Suprapubic skin (tissue), 4 donors: ENCODE measurements at places on chromosomes 5 and 9.

GRCh38 chr5:159316519-159317383 is 13.5 kb downstream of the IL12B start:
- no peak for DNase-seq

DNA sequence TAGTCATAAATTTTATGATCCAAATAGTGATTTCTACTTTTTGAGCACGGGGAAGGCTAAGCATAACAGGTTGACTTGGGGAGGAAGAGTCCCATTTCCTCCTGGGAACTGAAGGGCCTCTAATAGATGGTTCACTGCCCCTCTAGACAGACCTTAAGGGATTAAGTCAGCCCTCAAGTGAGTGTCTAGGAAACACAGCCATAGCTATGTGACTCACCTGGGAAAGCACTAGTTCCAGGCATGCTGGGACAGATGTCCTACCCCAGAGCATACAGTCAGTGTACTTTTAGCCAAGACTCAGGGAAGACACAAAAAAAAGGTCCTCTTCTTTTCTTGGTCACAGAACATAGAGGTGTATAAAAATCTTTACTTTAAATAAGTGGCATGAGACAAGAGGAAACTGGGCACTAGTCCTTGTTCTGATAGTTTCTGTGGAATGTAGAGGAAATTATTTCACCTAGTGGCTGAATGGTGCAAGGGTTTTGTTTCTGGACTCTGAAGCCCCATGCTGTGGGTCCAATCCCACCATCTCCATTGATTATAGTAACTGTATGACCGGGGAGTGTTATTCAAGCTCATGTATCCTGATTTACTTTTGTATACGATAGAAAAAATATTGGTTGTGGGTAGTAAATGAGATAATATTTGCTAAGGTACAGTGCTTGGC is 86.0 kb downstream of the NREP start:
- DNase-seq: no peak

- no peak for DNase-seq
Measured at GRCh38 chr9:93893194-93893593, 62.0 kb downstream of the BARX1 start.

GRCh38 chr5:140106101-140106500 is 7.8 kb upstream of the PURA start:
- DNase-seq: no peak

DNA sequence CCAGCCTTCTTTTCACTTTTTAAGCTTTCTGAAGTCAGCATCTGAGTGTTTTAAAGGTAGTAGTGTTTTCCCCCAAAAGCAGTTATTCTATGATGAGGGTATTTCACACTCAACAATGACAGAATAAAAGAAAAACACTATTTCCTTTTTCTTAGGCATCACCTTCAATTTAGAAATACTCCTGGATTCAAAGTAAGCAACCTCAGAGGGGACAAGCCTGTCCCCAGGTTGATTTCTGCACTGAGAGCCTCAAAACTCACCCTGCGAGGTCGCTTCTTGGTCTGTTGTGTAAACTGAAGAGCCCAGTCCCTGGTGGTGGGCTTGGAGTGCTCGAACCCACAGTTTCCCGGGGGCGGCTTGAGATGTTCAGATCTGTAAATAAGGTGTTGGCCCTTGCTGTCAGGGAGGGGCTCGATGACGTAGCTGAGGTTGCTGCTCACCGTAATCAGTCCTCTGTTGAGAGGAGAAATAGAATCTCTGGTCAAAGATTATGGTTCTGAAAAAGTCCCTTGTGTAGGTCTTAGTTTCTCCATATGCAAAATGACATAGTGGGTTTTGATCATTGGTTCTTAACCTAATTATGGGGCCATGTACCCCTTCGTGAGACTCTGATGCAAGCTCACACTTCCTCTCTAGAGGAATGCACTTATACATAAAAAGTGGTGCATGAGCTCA is 55.9 kb downstream of the ADAM19 start:
- DNase-seq: no peak

- no peak for DNase-seq
Measured at GRCh38 chr9:90539286-90539685, 103.3 kb downstream of the DIRAS2 start.

GRCh38 chr5:108749128-108749861 is 1.6 kb downstream of the FER start:
- DNase-seq: peak; percentile 87

DNA sequence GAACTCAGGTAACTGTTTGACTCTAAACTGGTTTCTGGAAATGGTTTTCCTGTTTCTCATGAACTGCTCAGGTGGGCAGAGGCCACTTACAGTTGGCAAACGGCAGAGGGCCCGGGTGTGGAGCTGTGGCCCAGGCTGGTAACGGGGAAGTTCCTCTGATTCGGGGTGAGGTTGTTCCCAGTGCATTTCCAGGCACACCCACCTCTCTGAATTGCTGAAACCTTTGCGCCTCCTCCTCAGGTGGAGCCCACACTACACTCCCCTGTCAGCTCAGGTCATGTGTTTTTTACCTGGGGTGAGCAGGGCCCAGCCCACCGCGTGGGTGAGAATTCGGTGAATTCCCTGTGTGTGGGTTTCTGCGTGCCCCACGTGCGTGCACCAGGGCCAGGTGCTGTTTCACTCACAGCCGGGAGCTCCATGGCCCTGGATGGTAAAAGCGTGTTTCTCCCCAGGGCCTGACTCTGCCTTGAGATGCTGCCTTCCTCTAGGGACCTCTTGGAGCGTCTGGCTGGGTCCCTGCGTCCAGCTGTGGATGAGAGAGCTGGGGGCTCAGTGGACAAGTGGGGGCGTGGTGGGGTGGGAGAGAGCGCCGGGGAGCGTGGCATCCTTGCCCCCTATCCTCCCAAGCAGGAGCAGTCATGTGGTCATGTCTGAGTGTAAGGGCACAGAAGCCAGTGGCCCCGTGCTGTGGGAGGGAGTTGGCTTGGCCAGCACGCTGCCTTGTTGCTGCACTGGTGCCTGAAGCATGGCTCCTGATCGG is 33.5 kb upstream of the LPCAT1 start:
- DNase-seq: no peak

- DNase-seq: no peak
Measured at GRCh38 chr5:73415617-73416016, 33.0 kb downstream of the FOXD1 start.

DNA sequence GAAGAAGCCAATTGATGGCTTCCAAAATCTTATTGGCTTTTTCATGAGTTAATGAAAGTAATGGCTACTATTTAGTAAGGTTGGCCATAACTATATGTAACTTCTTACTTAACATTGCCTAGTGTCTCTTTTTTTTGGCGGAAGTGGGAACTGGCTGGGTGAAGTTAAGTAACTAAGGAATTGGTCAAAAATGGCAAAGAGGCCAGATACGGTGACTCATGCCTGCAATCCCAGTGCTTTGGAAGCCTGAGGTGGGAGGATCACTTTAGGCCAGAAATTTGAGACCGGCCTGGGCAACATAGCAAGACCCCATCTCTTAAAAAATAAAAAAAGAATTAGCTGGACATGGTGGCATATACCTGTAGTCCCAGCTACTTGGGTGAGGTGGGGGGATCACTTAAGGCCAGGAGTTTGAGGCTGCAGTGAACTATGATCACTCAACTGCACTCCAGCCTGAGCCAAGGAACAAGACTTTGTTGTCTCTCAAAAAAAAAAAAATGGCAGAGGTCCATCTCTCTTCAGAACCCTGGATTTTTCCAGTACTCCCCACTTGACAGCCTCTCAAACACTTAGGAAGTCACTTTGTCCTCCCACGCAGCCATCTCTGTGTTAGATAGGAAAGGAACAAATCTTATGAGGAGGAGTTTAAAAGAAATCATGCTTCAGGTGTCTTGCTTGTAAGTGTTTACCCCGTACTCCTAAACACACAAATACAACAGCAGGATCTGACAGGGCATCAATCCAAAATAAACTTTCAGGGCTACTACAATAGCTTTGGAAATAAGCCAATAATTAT is 75.7 kb downstream of the TEK start:
- DNase-seq: no peak

- no peak for DNase-seq
Measured at GRCh38 chr5:130923543-130924124, 241.4 kb downstream of the HINT1 start.

- DNase-seq: no peak
Measured at GRCh38 chr5:56962286-56962685, 10.4 kb upstream of the MIER3 start.

DNA sequence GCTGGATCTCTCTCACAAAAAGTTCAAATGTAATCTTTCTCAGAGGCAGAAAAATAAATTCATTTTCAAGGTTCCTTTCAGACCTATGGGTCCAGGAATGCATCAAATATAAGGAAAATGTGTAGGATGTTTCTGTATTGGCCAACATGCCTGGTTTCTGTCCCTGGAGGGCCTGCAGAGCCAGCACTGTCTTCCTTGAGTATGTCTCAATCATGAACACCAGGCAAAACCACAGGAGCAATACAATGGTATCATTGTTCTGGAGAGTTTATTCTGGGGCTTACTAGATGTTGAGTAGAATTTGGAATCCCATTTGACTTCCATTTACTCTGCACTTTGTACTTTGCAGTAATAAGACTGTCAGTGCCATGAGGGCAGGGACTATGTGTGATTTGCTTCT is 23.5 kb downstream of the INSYN2B start:
- DNase-seq: no peak

- DNase-seq: no peak
Measured at GRCh38 chr5:134603059-134603458, 29.6 kb downstream of the SAR1B start.

DNA sequence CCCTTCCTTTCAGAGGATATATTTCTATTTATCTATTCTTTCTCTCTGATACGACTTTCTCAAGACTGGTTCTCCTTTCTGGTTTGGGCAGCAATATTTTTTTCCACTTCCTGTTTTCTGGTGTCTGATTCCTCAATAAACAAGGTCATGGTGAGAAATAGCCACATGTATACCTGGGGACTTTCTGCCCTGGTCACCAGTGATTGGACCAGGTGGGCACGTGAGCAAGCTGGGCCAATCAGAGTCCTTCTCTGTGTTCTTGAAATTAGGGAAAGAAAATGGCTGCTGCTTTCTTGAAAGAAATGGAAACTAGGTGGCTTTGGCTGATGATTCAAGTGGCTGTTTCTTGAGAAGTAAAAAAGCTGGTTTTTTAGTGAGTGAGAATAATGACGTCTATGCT is 18.4 kb upstream of the GSN start:
- DNase-seq: no peak

GRCh38 chr5:88245241-88245892 is 23.3 kb downstream of the TMEM161B start:
- no peak for DNase-seq

- DNase-seq: no peak
Measured at GRCh38 chr5:122311961-122312590, at the start of gene SNCAIP. Gene SNCAIP (plus strand): TSS chr5:122312237. CDS start chr5:122391135, 78,898 bp downstream.

- DNase-seq: no peak
Measured at GRCh38 chr5:181186986-181187499, 18.0 kb downstream of the TRIM7 start.

- no peak for DNase-seq
Measured at GRCh38 chr5:148085977-148086705, 22.4 kb downstream of the SPINK5 start.

DNA sequence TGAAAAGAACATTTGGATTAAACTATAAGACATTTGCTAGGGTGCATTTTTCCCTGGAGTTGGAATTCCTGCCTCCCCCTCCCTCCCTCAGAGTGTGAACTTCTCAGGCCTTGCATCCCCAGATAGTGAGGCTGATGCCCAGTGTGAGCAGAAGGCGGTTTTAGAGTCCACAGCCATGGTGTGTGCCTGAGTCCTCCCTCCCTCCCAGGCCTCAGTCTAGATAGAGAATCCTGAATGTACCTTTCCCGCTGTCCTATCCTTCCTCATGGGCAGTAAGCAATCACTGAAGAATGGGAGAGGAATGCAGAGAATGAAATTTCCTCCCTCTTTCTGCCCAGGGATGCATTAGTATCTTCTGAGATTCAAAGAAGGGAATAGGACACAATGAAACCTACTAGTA is 108.5 kb downstream of the RASGRF2 start:
- no peak for DNase-seq

DNA sequence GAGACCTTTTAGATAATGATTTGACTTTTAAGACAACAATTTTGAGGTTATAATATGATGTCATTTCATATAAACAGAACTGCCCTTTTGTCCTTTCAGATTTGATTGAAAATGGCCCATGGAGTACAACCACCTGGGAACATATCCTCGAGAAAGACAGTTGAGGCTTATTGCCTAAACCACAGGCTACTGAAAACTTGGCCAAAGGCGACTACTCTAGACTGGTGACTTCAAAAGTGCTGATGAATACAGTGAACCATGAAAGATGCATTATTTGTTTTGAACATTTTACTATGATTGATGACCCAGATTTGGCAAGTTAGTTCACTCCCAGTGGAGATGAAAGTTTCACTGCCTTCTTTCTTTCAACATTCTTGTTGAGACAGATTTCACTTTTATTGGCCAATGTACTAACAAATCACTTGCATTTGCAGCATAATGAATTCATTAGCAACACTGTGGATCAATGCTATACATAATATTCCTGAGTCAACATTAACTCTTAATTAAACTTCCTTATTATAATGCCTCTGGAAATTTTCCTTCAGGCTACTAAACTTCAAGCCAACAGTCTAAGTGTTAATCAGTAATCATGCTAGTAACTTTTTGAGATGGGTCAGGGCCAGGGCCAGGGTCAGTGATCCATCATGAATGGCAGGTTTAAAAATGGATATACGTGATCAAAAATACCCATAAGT is 480.3 kb downstream of the RAB3C start:
- no peak for DNase-seq

DNA sequence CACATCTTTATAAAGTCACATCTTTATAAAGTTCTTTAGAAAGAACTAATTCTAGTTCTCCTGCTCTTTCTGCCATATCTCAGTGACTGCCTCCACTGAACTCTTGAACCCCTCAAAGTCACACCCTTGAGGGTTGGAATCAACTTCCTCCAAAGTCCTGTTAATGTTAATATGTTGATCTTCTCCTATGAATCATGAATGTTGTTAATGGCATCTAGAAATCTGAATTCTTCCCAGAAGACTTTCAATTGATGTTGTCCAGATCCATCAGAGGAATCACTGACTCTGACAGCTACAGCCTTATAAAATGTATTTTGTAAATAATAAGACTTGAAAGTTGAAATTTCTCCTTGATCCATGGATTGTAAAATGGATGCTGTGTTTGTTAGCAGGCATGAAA is 213.4 kb downstream of the COX7C start:
- DNase-seq: no peak

- DNase-seq: no peak
Measured at GRCh38 chr9:79135681-79136415, 435.9 kb upstream of the TLE4 start.

DNA sequence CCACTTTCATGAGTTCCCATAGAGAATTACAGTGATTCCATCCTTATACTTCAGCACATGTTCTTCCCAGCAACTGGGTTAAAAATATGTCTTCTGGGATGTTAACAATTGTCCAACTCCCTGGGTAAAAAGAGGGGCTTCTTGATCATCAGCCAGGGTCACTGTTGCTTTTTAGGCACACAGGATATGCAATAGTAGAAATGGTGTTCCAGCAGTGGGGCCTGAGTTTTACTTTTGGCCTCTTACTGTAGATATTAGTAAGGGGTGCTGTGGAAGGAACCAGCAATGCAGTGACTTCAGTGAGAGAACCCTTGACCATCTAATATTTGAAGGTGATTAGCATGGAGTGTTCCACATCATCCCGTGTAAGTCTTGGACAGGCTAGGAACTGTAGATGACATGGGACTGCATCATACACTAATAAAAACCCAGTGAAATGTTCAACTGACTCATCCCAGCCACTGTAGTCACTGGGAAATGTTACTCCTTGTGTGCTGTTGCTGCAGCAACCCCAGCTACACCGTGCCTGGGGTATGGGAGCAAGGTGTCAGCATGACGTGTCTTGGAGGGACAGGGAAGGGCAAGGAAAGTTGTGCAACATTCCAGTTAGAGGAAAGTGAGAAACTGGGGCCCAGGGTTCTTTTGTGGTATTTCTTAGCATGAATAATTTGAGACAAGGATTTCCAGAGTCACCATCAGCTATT is 610.9 kb downstream of the RAB3C start:
- no peak for DNase-seq

GRCh38 chr5:27474047-27474309 is 435.6 kb upstream of the CDH9 start:
- DNase-seq: no peak
